ENCODE measurements at places on chromosomes 4 and X.

- DNase-seq = no peak
These were observed 23.3 kb downstream of the COQ2 start for GRCh38 chr4:83261307-83261706.

GRCh38 chr4:95093936-95094929 lies 336.5 kb downstream of the BMPR1B start:
- no peak for DNase-seq

DNA sequence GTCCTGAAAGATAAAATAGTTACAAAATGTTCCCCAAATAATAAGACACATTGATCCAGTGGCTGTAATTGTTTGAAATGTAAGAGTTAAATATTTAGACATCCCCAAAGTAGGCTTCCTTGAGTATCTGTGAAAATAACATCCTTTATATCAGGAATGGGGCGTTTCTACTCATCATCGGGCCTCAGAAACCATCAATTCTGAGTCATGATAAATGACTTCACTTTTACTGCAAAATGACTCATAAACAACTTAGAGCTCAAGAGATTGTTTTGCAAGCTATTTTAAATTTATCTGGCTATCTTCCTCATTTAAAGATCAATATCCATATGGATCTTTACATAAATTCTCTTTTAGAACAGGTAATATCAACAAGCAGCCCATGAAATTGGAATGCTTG lies 369.4 kb upstream of the CNKSR2 start:
- peak; percentile 2 for DNase-seq

DNA sequence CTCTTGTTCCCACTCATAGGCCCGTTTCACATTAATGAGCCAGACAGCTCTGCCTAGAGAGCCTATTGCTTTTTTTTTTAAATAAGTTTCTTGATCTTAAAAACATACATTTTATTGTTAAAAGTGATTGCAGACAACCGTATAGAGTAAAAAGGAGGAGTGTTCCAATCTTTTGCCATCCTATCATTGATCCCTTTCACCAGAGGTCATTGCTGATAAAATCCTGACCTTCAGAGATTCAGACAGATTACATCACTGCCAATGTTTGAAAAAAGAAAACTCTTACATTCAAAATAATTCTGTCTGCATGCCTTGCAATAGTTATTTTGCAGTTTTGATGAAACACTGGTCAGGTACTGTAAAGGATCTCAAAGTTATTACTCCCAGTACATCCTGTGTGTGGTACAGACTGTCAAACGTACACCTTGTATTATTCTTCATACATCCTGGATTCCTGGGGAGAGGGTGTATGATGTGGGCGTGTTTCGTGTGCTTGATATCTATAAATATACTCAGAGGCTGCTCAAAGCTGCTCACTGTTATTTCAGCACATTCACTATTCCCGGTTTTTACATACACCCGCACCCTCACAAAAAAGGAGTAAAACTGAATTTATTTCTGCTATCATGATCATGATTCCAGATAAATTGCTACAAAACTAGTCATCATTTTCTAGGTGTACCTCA lies 15.4 kb upstream of the KLHL2 start:
- DNase-seq = no peak

GRCh38 chr4:173208420-173208819 lies 39.8 kb downstream of the GALNT7 start:
- DNase-seq = no peak

DNA sequence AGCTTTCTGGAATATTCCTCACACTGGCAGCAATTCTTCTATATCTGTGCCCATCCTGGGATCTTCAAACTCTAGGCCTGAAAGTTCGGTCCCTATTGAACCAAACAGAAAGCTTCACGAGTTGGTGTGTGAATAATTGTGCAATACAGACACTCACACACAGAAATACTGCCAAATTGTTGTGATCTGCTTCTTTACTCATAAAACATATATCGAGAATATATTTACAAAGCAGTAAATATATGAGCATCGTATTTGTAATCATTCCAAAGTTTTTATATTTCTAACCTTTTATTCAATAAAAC lies 56.6 kb upstream of the BEX4 start:
- DNase-seq = no peak
